ENCODE measurements at places on chromosomes 13 and 19.

DNA sequence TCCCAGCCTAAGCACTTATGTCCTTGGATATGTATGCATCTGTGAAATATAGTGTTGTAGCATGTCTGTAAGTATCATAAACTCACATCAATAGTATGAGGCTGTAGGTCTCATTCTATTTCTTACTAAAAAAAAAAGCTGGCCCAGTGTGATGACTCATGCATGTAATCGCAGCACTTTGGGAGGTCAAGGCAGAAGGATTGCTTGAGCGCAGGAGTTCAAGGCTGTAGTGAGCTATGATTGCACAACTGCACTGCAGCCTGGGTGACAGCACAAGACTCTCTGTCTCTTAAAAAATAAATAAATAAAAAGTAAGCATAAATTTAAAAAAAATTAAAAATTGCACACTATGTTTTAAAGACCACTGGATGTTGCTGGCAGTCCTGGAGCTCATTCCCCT, 79.1 kb upstream of the SPATA13 start:
- DNase-seq = no peak

DNA sequence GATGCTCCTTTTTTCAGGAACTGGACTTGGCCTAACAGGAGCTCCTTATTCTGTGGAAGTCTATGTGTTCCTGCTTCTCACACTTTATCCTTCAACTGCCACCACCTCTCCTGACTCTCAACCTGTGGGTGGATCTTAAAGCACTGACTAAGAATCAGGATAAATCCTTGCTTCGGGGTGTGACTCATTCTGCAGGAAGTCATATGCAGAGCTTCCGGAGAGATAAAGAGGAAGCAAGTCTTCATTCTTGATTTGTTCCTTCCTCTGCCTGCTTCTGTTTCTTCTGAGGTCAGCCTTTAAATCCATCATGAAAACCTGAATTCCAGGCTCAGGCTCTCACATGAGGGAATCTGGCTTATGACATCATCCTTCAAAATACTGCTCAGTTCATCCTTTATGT, 137.1 kb upstream of the ATXN8OS start:
- no peak for DNase-seq

- DNase-seq = no peak
These were observed 40.2 kb upstream of the TEX29 start for GRCh38 chr13:111280226-111280625.

DNA sequence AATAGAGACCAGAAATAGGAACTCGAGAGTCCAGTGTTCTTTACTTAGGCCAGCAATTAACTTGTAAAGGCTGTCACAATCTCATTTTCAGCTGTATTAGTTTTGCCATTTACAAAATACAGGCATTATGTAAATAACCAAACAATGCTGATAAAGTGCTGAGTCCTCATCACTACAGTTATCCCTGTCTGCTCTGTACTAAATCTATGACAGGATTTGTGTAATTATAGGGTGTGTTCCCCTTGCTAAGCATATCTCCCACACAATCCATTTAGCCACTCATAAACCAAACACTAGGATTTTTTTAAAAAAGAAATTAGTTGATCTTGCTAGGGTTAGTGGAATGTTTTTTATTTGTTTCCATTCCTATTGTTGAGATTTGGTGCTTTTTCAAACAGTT, 23.2 kb downstream of the PDX1 start:
- no peak for DNase-seq
